ENCODE measurements at places on chromosomes 16 and 17.

DNA sequence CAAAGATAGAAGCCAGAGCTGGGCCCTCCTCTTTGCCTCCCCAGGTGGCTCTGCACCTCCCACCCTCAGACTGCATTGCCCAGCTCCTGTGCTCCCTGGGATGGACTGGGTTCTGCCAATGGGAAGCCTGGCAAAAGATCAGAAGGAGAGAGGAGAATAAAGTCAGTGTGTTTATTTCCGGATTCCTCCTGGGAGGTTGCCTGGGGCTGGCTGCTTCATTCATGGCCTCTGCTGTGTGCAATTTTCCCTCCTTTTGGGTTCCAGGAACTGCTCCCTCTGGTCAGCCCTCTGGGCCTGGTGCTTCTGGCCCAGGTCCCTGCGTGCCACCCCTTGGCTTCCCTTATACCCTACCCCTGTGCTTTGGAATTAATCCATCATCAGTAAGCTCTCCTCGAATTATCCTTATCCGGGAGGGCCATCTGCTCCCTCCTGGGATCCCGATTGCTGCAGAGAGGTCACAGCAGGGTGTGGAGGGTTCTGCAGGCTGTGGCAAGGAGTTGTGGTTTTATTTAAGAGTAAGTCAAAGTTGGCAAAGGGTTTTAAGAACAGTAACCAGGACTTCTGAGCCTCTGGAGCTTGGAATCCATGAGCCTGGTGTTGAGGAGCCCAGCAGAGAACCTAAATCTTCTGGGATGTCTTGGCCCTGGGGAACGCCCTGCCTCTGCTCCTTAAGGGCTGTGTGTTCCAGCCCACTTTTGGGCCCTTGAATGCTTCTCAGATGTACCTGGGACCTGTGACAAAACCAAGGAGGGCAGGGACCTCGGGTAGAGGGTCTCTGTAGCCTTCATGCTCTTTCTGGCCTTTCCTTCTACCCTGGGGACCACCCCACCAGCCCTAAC, 8.2 kb upstream of the MMP2 start:
- no peak for DNase-seq

DNA sequence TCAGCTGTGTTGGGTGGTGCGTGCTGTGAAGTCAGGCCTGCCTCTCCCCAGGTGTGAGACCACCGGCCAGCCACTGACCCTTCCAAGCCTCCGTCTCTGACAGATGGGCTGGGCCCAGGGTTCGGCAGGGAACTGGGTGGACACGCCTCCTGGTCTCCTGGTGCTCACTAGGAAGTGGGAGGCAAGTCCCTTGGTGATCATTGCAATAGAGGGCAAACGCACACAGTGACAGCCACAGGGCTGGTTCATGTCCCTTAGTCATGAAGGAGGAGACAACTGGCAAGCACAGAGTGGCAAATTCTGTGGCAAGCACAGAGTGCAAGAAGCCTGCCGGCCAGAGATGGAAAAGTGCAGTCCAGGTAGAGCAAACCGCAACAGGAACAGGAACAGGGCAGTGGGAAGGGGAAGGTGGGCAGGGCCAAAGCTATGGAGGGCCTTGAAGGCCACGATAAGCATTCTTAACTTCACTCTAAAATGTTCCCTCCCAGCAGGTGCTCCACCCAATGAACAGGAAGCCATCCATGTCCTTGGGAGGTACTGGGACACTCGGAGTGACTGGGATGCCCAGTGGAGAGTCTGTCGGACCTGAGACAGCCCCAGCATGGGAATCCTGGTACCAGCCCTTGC, 21.9 kb downstream of the USP7 start:
- no peak for DNase-seq

- DNase-seq: peak; percentile 80
Measured at GRCh38 chr17:68296217-68297191, 5.2 kb downstream of the ARSG start.

- DNase-seq: no peak
Measured at GRCh38 chr17:68776451-68776850, 175.3 kb upstream of the FAM20A start.

- DNase-seq: no peak
Measured at GRCh38 chr16:54284931-54285413, 1.6 kb downstream of the IRX3 start.

- no peak for DNase-seq
Measured at GRCh38 chr16:424623-425081, 797 bp upstream of the RAB11FIP3 start.

GRCh38 chr17:72872396-72872795, 220.1 kb downstream of the SLC39A11 start:
- DNase-seq: no peak

- DNase-seq: no peak
Measured at GRCh38 chr16:10629592-10629963, 49.2 kb upstream of the EMP2 start.

- no peak for DNase-seq
Measured at GRCh38 chr17:7674934-7675333, 12.4 kb downstream of the TP53 start.

DNA sequence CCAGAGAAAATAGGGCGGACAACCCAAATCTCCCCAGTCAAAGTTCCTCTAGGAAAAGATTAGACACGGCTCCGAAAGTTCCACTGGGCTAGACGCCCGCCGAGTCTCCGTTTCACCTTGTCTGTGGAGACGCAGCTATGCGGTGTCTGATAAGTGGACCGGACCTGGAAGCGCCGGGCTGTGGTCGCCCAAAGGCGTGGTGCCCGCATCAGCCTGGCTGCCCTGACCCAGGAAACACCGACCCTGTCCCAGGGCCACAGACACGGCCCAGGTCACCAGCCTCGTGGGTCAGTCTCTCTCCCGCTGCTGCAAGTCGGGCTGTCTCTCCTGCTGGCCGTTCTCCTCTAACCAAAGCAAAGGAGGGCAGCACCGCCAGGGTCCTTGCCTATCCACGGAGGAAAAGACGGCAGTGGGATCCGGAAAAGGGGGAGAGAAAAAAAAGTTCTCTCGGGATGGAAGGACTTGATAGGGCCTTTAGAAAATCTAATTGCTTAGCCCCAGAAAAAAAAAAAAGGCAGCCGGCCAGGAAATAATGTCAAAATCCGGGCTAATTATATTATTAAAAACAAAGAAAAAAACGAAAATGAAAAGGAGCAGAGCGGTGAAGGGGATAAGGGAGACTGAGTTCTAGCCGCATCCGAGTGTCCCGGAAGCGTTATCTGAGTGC, 13.9 kb upstream of the FOXF1 start:
- DNase-seq: no peak

DNA sequence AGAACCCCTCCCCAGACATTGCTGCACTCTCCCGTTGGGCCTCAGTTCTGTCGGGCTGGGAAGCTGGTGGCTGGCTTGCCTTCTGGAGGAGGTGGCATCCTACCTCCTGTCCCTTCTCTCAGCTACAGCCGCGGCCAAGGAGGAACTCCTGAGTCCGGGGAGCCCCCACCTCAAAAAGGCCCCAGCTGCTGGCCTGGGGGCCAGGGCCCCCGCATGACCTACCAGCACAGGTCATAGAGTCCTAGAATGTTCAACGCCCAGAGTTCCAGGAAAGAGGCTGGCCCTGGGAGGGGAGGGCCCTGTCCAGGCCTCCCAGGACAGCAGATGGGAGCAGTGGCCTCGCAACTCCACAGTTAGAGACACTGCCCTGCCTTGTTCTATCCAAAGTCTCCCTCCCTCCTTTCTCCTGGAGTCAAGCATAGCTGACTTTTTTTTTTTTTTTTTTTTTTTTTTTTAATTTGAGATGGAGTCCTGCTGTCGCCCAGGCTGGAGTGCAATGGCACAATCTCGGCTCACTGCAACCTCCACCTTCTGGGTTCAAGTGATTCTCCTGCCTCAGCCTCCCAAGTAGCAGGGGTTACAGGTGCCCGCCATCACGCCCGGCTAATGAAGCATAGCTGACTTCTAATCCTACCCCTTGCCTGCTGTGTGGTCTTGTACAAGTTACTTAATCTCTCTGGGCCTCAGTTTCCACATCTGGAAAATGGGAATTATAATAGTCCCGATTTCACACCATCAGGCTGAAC, 7.1 kb downstream of the CARHSP1 start:
- no peak for DNase-seq

- DNase-seq: no peak
Measured at GRCh38 chr17:34285286-34285792, at the start of gene CCL11. Gene CCL11, plus strand, starts transcription at chr17:34285742. Its CDS starts 67 bp downstream, at chr17:34285809.

DNA sequence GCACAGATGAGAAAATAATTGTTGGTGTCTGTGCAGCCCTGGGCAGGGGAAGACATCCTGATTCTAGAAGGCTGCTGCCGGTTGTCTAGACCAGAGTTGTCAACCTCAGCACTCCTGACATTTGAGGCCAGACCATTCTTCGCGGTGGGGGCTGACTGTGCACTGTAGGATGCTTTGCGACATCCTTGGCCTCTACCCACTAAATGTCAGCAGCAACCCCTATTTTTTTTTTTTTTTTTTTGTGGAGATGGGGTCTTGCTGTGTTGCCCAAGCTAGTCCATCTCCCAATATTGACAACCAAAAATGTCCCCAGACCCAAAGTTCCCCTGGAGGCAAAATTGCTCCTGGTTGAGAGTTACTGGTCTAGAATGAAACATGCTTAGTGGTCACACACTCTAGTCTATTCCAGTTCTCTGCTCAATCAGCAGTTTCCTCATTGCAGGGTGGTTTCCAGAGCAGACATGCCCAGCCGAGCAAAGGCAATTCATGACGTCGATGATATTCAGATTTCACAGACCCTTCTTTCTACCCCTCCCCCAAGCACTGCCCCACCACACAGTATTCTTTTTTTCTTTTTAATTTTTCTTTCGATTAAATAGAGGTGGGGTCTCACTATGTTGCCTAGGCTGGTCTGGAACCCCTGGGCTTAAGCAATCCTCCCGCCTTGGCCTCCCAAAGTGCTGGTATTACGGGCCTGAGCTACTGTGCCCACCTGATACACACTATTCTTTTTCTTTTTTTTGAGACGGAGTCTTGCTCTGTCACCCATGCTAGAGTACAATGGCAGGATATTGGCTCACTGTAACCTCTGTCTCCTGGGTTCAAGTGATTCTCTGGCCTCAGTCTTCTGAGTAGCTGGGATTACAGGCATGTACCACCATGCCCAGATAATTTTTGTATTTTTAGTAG, 9.0 kb downstream of the C17orf99 start:
- no peak for DNase-seq

DNA sequence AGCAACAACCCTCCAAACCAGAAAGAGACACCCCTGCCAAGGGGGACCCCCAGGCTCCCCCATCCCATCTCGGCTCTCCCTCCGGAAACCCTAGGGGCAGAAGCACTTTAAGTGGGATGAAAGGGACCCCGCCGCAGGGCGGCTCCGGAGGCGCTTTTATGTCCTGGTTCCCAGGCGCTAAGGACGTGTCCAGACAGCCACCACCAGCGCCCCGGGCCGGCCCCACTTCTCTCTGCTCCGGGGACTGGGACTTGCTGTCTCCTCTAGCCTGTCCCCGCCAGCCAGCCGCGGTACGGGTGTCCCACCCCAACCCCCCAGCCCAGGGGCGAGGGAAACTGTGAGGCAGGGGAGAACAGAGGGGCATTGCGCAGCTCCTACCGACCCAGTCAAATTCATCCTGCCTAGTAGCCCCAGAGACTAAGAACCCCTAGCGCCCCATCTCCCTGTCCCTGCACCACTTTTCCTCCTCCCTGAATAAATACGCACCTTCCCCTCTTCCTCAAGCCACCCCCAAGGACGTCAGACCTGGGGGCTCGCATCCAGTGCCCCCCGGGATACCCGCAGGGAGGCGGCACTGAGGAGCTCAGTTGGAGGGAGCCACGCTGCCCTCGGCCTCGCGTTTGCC, 4.1 kb downstream of the SP6 start:
- DNase-seq: no peak

GRCh38 chr17:40095944-40096791, 4.2 kb downstream of the NR1D1 start:
- DNase-seq: peak; percentile 91

GRCh38 chr17:70521821-70522256, 352.5 kb downstream of the KCNJ2 start:
- DNase-seq: no peak

- no peak for DNase-seq
Measured at GRCh38 chr17:41691031-41691777, 2.5 kb downstream of the EIF1 start.

- DNase-seq: no peak
Measured at GRCh38 chr16:54015147-54015546, 271.4 kb downstream of the IRX3 start.

- DNase-seq: no peak
Measured at GRCh38 chr17:41956522-41956921, 10.1 kb upstream of the CNP start.

GRCh38 chr17:1683459-1683858, 1.2 kb downstream of the PRPF8 start:
- no peak for DNase-seq

GRCh38 chr17:76989519-76989918, 121.3 kb downstream of the MGAT5B start:
- no peak for DNase-seq

GRCh38 chr16:85046931-85047866, 19.6 kb downstream of the KIAA0513 start:
- DNase-seq: peak; percentile 14

DNA sequence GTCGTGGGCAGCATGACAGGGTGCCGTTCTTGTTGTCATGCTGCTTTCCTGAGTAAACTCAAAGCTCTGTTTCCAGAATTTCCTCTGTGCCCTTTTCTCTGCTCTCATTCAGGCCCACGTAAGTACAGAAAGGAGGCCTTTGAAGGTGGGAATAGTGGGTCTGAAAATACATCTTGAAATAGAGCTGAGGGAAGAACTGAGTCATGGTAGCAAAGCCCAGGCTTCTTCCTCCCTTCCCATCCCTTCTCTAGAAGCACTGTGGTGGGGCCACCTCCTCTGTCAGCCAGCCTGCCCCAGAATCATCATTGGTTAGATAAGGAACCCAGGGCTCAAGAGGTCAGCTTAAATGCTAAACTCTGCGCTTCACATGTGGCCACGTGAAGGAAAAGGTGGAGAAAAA, 9.4 kb downstream of the CTRL start:
- DNase-seq: no peak

- no peak for DNase-seq
Measured at GRCh38 chr16:10083301-10083700, 98.9 kb downstream of the GRIN2A start.

DNA sequence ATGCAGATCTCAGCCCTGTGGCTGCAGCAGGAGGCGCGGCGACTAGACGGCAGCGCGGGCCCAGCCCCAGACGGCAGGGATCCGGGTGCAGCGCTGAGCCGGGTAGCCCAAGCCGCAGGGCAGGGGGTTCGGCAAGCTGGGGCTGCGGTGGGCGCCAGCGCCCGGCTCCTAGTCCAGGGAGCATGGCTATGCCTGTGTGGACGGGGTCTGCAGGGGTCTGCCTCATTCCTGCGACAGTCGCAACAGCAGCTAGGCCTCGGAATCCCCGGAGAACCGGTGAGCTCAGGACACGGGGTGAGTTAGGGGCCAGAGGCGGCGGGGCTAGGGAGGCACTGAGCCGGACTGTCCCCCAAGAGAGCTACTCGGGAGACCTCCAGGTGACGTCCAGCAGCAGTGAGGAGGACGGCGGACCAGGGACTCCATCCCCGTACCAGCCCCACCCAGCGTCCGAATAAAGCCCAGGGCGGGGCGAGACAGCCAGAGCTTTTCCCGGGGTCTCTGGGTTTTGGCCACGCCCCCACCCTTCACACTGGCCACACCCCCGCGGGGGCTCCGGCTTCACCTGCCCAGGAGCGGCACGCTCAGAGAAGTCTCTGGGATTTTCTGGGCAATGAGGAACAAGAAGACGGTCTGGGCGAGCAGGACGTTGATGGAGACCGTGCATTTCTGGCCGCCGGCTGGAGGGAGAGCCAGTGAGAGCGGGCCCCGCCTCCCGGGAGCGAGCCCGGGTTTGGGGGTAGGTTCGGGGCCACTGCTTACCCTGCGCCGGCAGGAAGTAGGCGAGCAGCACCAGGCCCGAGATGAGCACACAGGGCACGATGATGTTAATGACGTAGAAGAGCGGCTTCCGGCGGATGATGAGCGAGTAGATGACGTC, 1.1 kb downstream of the C17orf107 start:
- DNase-seq: peak; percentile 71

GRCh38 chr16:66578651-66579531, at the start of gene CMTM2:
Gene CMTM2, plus strand, starts transcription at chr16:66579463. Its CDS starts 145 bp downstream, at chr16:66579608.
- DNase-seq: no peak

GRCh38 chr16:15865742-15866141, 8.9 kb upstream of the MYH11 start:
- no peak for DNase-seq
